ENCODE measurements at places on chromosomes 11 and 22. TPM values are rescaled to one million over a fixed set of nuclear protein-coding genes. Genes with fewer than 3 reads are reported as not detected.

DNA sequence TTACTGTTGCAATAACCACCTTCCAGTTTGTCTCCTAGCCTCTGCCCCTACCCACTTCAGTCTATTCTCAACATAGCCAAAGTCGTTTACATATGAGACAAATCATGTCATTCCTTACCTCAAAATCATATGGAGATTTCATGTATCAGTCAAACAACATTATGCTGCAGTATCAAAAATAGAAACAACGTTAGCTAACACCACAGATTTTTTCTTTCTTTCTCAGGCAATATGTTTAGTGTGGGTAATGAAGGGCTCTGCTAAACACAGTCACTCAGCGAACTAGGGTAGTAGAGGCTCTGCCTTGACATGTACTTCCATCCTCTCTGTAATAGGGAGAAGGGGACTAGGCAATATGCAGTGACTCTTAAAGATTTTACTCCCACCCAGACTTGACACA, 141.3 kb upstream of the DDI1 start:
- DNase-seq, result no peak

- DNase-seq, result no peak
Observed at GRCh38 chr22:22167791-22168189, 76.8 kb upstream of the VPREB1 start.

GRCh38 chr11:20616920-20617319, 17.5 kb downstream of the SLC6A5 start:
- DNase-seq, result no peak

DNA sequence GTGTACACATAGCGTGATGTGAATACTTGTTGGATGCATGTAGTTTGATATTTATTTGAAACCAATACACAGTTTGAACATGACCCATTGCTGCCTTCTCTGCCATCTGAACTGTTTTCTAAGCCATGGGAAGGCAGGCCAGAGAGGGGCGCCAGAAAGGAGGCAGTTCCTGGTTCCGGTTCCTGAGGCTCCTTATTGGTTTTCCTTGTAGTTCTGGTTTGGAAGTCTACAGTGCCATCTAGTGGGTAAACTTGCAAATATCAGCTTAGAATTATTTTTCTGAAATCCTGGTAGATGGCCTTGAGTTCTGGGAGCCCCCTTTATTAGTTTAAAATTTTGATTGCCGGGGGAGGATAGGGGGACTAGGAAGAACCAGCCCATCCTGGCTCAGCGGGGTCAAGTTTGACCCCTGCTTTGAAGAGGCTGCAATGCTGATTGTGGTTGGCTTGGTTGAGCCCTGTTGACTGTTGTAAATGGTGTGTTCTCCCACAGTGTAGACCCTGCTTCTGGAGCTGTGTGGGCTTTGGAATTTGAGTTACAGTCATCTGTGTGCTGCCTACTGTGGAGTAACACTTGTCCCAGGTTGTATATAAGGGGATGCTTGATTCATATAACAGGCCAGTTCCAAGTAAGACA, 48.4 kb downstream of the GRAMD1B start:
- peak; percentile 70 for DNase-seq

DNA sequence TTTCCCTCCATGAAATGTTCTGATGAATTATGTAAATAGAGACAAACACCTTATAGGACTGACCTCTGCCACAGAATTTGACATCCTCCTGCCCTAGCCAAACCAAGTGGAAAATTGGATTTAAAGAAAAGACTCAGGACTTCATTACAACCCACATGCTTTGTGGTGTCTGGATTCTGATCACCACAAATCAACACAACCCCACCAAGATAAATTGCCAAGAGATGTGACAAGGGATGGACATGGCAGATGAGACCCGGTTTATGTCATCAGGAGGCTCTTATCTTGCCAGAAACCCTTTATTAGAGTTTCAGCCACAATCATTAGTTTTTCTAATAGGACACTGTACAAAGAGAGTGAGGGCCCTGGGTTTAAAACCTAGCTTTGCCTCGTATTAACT, 57.9 kb upstream of the SLC6A5 start:
- DNase-seq, result no peak

- DNase-seq, result no peak
Observed at GRCh38 chr22:46139895-46140350, 10.4 kb upstream of the PPARA start.

GRCh38 chr11:19625438-19625837, 87.2 kb upstream of the NAV2 start:
- DNase-seq, result no peak

GRCh38 chr22:47784991-47785390, 1022.5 kb downstream of the TBC1D22A start:
- no peak for DNase-seq

GRCh38 chr11:115193914-115194801, 310.1 kb downstream of the CADM1 start:
- peak; percentile 9 for DNase-seq

SMPD1 gene
- total RNA-seq, result 9.6 TPM

PHF21B gene
- 0.39 TPM for total RNA-seq

DNA sequence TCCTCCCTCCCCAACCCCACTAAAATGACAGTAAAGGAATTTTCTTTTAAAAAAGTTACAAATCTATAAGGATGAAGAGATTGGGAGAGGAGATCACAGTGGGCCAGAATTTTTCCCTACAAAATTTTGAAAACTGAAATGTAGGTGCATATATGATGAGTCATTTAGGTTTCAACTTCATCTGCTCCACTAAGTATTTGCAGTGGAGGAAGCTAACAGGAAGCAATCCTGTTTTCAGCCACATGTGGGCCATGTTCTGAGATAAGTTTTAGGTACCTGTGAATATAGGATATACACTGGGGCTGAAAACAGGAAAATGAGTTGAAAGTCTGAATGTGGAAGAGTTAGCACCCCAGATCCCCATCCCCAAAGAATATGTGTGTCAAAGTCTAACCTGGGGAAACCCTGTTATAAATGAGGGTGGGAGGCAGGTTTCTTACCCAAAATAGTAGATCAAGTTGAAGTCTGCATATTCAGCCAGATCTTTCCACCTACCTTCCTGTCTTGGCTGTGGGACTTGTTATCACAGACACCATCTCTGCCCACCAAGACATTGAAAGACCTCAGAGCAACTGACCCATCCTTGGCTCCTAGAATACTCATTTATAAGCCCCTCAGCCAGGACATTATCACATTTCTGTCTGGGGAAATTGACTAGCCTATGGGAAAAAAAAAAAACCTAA, 87.3 kb downstream of the PACS1 start:
- DNase-seq, result no peak

SERPING1 gene
- total RNA-seq, result 23.5 TPM

APLNR gene
- total RNA-seq, result 31.2 TPM

IMMP1L gene
- total RNA-seq, result 20.9 TPM

DNA sequence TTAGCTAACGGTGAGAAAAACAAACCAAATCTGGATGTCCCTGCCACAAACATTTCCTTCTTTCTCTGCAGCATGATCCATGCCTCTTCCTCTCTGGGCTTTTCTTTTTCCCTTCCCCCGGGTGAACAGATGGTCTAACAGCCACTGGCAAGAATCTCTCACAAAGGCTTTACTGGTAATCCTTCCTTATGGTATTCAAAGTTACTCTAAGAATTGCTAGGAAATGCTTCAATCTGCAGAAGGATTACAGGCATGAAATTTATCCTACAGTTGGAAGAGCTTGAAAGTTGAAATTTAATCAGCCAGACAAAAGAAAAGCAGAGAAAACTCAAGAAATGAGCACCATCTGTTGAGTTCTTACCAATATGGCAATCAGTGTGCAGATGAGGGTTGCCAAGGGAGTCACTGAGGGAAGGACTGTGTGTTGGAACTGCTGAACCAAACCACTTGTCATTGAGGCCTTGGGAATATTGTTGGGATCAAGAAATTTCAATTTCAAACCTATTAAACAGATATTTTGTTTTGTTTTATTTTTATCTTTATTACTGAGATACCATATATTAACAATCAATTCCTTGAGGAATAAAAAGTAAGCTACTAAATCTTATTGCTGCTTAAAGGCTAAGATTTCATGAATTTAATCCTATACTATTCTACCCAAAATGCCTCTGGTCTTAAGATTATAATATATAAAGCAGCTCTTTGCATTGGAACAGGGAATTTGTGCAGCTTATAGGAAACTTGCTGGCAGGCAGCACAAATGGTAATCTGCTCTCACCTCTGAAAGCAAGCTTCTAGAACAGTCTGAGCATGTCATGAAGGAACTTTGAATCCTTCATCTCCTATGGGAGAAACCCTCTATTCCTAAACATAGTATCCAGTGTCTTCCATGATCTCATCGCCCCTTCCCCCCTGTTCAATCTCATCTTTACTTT, 29.7 kb upstream of the NDUFC2 start:
- DNase-seq, result no peak

- DNase-seq, result no peak
Observed at GRCh38 chr11:15223318-15223717, 108.6 kb downstream of the INSC start.

- no peak for DNase-seq
Observed at GRCh38 chr11:119337581-119338317, 2.9 kb downstream of the C1QTNF5 start.

ELP4 gene
- 31.4 TPM for total RNA-seq

ANO1 gene
- 6.8 TPM for total RNA-seq

- no peak for DNase-seq
Observed at GRCh38 chr11:12544986-12545775, 129.0 kb upstream of the TEAD1 start.

GRCh38 chr11:119023741-119024140, 5.2 kb downstream of the TRAPPC4 start:
- DNase-seq, result no peak

MPZL3 gene
- total RNA-seq, result 26.1 TPM

- DNase-seq, result no peak
Observed at GRCh38 chr11:124534051-124534450, 9.4 kb downstream of the OR8B12 start.

- DNase-seq, result no peak
Observed at GRCh38 chr11:63639199-63639832, 25.1 kb upstream of the PLAAT3 start.

NLRP14 gene
- 0.20 TPM for total RNA-seq

- DNase-seq, result no peak
Observed at GRCh38 chr11:70868341-70868885, 384.0 kb downstream of the SHANK2 start.

DMC1 gene
- total RNA-seq, result 5.6 TPM

GRCh38 chr11:88066090-88066489, 109.2 kb downstream of the RAB38 start:
- DNase-seq, result no peak

DNA sequence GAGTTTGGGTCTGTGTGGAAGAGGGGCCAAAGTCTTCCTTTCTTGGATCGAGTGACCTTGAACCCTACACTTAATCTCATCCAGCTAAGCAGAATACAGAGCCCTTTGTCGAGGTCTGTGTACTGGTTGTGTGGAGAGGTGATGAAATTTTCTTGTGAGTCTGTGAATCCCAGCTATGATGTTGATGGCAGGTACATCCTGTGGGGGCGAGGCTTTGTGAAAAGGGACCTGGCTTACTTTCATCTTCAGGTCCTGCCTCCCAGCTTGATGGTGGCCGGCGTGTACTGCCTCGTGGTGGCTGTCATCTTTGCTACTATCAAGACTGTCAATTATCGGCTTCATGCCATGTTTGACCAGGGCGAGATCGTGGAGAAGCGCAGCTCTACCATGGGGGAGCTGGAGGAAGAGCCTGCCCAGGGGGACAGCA, 1.0 kb downstream of the PCNX3 start:
- no peak for DNase-seq

INS gene
- total RNA-seq, result not detected

DNA sequence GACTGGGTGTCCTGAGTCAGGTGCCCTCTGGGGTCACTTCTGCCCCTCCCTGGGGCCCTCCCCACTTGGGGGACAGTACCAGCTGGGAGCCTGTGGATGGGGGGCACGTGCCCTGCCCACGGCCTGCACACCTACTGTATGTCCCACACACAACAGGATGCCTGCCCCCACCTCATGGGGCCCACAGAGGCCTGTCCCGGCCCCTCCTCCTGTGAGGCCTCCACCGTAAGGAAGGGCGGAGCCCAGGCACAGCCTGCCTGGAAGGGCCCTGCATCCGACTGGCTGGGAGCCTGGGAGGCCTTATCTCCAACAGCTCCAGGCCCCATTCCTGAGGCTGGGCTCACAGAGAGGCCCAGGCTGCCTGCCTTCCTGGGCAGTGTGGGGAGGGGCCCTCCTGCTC, 47.8 kb downstream of the BRSK2 start:
- DNase-seq, result no peak

GRCh38 chr22:24871611-24872205, 65.7 kb downstream of the SGSM1 start:
- DNase-seq, result no peak

DNA sequence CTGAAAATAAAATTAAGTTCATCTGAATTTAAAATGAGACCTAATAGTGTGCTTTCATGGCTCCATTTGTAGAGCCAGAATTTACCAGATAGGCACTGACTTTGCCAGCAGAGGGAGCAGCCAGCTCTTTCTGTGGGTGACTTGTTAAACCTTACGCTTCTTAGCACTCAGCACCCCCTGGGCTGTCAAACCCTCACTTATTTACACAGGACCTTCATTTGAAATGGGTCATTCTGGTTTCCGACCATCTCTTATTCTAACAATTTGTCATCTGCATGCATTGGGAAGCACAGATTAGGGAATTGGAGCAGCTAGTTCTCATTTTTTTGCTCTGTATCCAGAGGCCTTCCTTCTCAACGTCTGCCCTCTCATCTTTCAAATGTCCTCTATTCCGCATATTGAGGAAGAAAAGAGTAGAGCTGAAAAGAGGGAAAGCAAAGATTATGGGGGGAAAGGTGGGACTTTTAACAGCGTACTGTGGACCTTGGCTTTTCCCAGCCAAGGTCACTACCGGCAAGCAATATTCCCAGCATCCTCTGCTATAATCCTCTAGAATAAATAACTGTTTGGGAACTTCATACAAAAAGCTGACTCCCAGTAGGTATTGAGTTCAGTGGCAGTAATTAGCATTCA, 3.1 kb downstream of the ASRGL1 start:
- peak; percentile 7 for DNase-seq

DNA sequence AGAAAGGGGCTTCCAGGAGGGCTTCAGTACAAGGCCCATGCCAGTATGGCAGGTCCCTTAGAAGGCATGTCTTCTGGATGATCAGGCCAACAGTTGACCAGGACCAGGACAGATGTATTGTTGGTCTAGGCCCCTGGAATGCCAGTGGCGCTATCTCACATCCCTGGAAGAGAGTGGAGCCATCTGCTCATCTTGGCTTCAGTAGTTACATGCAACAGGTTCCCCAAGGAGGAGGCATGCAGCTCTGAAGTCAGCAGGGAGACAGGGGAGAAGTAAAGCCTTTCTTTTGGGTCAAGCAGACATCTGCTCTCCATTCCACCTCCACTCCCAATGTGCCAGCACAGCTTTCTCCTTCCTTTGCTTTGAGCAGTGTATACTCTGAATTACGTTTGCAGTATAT, 244.1 kb downstream of the KIRREL3 start:
- DNase-seq, result no peak

Measured in skin of body (tissue), 3 donors.